ENCODE measurements at places on chromosomes 3 and 15.

DNA sequence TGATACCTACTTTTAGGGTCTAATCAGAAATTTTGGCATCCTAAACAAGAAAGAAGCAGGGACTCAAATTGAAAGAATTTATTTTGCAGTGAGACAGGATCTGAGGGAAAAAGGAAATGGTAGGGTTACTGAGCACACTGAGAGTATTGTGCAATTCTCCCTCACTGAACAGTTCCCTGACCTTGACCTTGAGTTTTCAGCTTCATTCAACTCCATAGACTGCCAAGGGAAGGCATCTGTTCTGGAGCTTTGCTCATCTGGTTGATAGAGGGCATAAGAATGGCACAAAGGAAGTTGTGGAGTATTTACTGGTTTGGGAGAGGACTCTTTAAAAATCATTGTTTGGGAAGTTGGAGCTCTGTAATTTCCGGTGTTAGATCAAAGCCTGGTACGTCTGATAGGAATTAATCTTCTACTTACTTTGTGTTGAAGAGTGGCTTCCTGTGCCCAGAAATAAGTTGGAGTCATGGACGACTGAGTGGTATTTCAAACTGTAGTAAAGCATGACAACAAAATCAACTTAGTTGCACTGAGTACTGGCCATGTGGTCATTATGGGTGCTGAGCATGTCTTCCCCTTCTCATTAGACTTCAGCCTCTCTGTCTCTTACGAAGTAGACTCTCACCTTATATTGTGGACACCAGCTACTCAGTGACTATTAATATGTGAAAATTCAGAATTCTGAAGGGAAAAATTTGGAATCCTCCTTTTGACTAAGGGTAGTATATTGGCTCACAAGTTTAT is 40.8 kb downstream of the CLDN1 start:
- no peak for DNase-seq

DNA sequence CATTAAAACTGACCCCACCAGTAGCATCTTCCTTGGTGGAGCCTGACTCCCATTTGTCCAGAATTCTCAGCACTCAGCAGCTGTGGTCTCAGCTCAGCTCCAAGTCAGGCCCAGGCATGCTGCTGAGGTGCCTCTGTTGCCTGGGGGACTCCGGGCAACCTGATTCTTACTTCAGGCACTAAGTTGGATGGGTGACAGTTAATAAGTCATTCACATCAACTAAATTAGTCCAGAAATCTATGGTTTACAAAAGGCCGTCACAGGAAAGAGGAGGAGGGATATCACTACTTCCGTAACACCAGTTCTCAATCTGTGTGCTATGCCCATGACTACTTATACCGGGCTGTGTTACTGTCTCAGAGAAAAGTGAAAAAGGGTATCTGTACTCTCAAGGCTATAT is 310.2 kb downstream of the SATB1 start:
- no peak for DNase-seq

GRCh38 chr15:45572617-45573016 is 14.6 kb upstream of the BLOC1S6 start:
- no peak for DNase-seq

DNA sequence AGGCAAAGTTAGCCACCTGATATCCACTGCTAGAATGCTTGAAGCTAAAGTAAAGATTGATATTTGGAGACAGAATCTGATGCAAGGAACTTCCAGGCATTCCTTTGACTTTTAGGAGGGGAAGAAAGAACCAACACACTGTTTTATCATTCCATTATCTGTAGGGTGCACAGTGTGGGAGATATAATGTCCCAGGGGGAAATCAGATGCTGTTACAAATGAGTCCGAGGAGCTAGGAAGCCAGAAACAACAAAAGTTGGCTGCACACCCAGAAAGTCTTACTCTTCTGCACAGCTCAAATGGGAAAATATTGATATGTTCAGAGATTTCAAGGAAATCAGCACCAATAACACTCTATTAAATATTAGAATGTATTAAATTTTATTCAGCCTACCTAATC is 113.6 kb upstream of the ROBO1 start:
- DNase-seq, result no peak

DNA sequence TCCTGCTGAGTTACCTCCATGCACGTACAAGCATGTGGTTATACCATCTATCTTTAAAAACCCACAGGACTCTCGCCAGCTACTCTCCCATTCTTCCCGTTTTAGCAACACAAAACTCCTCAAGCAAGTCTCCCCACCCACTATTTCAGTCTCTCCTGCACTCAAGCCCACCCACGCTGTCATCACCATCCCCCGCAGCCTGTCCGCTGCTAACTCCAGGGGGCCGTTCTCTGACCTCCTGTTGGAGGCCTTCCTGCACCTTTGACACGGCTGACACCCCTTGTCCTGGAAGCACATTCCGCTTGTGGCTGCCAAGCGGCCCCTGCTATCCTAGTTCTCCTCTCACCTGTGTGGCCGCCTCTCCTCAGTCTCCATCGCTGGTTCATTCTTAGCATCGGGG is 7.5 kb upstream of the PCSK6 start:
- no peak for DNase-seq

DNA sequence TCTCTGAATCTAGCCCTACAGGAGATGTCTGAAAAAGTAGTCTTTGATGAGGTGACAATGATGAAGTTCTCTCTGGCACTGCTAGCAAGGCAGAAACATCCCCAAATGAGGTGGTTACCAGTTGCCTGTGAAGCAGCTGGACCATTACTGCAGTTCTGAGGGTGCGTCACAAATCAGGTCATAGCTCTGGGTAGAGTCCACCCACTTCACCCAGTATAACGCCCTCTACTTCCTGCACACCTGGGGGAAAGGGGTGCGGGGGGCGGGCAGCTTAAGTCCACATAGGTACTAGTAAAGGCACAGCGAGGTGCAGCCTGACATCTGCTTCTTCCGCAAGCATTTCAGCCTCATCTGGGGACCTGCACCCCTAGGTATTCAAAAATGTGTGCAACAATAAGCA is 13.4 kb upstream of the SATB1 start:
- DNase-seq, result no peak

DNA sequence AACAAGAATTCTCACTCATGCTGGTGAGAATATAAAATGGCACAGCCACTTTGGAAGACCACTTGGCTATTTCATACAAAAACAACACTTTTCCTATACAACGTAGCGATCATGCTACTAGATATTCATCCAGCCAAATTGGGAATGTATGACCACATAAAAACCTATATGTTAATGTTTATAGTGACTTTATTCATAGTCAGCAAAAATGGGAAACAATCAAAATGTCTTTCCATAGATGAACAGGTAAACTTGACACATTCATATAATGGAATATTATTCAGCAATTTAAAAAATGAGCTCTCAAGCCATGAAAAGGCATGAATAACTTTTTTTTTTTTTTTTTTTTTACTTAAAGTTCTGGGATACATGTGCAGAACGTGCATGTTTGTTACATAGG is 445.2 kb downstream of the ZBBX start:
- DNase-seq, result no peak

GRCh38 chr15:100757661-100758060 is 122.0 kb upstream of the ALDH1A3 start:
- no peak for DNase-seq

- no peak for DNase-seq
Measured at GRCh38 chr3:20080956-20081554, 40.8 kb downstream of the KAT2B start.

GRCh38 chr15:66963710-66964109 is 101.7 kb upstream of the SMAD3 start:
- DNase-seq, result no peak

- DNase-seq, result no peak
Measured at GRCh38 chr3:18054625-18055024, 312.2 kb upstream of the TBC1D5 start.

DNA sequence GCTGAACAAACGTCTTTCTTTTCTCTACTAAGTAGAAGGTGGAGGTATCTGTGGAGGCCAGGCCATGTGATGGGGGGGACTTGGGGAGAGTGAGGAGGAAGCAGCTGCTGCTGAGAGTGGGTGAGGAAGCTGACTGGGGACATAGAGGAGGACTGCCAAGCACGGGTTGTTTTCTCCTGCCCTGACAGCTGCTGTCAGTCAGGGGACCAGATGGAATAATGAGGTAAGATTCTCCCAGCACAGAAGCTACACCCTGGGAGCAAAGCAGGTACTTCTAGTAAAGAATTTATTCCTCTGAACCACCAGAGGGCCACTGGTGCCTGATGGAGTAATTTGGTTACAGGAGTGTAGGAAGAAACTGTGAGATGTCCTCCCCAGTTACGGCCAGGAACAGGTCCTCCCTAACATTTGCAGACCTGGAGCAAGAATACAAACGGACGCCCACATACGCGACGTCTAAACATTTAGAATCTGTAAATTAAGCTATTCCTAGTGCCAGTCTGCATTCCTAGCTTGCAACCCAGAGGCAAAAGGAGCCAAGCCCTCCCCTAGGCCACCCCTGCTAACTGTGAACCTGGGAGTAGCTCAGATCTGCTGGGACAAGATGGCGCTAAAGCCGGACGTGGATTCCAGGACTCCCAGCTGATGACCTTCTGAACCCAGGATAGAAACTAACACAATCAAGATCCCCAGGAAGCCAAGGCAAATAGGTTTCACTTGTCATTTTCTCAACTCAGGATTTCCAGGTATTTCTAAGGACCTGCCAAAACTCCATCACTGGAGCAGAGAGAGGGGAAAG is 14.8 kb downstream of the CRYGS start:
- no peak for DNase-seq

DNA sequence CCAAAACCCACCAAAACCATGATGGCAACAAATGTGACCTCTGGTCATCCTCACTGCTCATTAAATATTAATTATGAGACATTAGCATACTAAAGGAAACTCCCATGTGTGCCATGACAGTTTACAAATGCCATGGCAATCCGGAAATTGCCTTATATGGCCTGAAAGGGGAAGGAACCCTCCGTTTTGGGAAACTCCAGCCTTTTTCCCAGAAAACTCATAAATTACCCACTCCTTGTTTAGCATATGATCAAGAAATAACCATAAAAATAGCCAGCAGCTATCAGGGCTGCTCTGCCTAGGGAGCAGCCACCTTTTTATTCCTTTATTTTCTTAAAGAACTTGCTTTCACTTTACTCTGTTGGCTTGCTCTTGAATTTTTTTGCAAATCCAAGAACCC is 992.7 kb downstream of the NTRK3 start:
- DNase-seq, result no peak

- peak; percentile 60 for DNase-seq
Measured at GRCh38 chr3:45545476-45545875, 49.1 kb upstream of the LIMD1 start.

DNA sequence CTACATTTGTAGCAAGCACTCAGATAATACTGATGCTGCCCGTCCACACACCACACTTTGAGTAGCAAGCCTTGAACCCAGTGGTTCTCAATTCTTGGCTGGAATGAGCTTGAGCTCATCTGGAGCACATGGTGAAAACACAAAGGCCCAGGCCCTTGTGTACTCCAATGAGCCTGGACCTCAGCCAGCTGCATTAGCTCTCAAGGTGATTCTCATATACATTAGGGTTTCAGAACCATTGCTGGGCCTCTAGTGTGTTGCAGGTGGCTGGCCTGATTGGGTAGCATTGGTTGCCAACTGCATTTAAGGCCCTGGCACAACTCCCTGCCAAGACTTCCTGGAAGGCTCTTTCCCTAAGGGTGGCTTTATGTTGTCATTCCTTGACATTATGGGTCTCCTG is 23.4 kb upstream of the ZFAND6 start:
- DNase-seq, result no peak

DNA sequence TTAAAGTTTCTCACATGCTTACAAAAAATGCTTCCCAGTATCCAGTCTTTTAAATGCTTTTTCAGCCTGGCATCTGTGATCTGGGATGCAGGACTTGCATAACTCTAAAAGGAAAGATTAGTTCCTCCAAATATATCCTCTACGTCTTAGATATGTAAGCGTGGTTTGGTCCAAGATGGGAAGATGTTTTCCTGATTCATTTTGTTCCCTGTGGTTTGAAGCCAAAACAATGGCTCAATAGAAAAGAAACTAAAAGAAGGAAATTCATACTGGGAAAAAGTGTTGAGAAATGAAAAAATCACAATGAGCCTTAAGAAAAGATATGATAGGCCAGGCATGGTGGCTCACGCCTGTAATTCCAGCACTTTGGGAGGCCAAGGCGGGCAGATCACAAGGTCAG is 1002.8 kb downstream of the NAALADL2 start:
- DNase-seq, result no peak

DNA sequence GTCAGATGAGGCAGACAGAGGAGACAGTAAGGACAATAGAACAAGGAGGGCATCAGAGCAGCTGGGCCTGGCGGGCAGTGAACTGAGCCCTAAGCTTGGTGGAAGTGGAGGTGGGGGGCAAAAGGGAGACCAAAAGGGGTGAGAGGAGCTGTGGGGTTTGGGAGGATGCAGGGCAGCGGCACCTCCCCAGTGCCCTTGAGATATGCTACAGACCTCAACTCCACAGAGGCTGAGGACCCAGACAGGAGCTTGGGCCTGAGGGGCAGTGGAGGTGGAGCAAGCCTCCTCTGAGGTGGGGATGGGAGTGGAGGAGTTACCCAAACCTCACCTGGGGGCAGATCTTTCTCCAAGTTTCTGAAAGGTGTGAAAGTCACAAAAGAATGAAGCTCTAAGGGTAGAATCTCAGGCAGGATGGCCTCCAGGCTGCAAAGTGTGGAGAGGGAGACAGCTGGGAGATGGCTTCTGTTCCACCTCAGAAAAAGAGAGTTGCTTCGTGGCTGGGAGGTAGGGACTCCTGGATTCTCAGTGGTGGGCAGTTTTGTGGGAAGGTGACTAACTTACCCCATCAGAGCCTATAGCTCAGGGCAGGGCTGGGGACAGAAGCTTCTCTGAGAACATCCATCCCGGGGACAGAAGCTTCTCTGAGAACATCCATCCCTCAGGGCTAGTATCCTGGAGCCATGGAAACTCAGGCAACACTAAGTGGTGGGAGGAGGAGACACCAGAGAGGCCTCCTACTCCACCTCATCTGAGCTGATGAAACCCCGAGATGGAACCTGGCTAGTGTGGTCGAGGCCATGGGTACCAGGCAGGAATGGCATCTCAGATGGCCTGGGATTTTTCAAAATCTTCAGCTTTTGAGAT is 2.3 kb upstream of the CLK3 start:
- no peak for DNase-seq

GRCh38 chr15:90221246-90221900 is 12.4 kb downstream of the CIB1 start:
- peak; percentile 75 for DNase-seq

DNA sequence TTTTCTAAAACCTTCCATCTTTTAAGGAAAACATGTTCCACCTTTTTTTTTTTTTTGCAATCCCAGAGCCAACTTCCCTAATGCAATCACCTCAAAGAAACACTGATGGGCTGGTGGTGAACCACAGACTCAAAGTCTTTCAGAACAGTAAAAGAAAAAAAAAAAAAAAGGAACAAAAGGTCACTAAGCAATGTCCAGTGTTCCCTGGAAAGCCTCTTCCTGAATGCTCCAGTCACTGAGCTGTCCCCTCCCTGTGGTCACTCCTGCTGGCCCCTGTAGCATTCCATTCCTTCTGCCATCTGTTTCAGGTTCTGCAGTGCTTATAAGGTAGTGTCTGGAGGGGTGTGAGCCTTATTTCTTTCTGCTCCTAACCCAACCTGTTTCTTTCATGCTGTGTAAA is 53.3 kb downstream of the AAGAB start:
- no peak for DNase-seq

GRCh38 chr3:15976524-15976923 is 178.7 kb upstream of the ANKRD28 start:
- no peak for DNase-seq
